ENCODE measurements at places on chromosomes 3 and 15. TPM values are rescaled to one million over a fixed set of nuclear protein-coding genes. Genes with fewer than 3 reads are reported as not detected.

DNA sequence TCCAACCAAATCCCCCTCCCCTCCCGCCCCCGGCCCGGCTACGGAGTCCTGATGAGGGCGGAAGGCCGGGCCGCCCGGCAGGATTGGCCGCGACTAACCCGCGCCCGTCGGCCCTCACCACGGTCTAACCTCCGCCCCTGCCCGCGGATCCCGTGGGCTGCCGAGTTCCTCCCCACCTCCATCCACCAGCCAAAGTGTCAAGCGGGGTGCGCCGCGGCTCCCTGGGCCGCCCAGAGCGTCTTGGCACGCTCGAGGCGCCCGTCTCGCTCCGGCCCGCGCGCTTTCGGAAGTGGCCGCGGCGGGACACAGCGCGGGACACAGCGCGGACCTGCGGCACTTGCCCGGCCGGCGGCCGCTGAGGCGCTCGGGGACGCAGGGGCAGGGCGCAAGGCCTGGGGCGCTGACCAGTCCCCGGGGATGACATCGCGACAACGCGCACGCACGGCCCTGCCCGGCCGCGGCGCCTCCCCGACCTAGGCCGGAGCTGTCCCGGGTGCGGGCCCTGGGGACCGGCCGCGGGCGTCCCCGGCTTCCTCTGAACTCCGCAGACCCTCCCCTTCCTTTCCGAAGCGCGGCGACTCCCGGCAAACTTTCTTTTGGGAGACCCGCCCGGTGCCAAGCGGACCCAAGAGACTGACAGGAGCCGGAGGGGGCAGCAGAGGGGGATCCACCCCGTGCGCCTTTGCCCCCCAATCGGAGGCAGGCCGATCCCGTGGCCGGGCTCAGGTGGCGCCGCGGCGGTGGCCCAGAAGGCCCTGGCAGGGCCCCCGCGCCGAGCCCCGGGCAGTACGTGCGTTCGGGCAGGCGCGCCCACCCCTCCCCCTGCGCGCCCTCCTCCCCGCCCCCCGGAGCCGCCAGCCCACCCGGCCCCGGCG is 112.8 kb upstream of the ICE2 start:
- peak; percentile 69 for DNase-seq

DNA sequence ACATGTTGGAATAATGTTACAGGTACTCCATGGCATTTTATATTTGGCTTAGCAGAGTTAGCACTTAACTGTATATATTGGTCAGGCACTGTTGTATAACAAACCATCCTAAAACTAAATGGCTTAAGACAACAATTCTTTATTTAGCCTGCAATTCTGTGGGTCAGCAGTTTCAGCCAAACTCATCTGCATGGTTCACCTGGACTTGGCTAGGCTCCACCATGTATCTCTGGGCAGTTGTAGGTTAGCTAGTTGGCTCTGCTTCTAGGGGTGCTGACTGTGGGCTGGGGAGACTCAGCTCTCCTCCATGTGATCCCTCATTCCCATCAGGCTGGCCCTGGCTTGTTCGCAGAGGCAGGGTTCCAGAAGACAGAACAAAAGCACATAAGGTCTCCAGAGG is 34.4 kb downstream of the RARB start:
- DNase-seq = no peak

DNA sequence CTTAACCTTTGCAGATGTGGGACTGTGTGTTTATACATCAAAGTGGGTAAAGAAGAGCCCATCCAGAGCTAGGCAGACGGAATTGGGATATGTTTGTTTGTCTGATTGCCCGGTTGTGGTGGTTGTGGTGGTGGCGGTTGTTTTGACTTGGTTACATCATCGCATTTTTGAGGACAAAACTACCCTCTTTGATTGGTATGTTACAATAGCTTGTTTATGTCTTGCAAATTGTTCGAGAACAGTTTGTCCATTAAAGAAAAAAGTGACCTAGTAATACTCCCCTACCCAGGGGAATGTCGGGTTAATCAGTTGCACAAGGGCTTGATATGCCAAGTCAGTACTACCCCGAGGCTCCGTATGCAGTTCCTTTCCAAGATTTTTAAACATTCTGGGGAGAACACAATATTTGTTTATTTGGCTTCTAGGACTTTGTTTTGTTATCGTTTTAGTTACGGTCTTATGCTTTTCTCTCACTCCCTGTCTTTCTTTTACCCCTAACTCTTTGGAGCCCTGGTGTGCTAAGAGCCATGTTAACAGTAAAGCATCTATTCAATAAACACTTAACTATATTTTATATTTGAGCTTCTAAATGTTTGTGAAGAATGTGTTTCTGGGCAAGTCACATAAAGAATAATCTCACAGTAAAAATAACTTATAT is 315.4 kb downstream of the LPP start:
- DNase-seq = no peak

GRCh38 chr3:13023235-13023970 is 49.8 kb downstream of the IQSEC1 start:
- no peak for DNase-seq

GRCh38 chr15:99545605-99546004 is 20.2 kb upstream of the MEF2A start:
- no peak for DNase-seq

- no peak for DNase-seq
Measured at GRCh38 chr3:138960417-138960852, 13.4 kb downstream of the FOXL2NB start.

DNA sequence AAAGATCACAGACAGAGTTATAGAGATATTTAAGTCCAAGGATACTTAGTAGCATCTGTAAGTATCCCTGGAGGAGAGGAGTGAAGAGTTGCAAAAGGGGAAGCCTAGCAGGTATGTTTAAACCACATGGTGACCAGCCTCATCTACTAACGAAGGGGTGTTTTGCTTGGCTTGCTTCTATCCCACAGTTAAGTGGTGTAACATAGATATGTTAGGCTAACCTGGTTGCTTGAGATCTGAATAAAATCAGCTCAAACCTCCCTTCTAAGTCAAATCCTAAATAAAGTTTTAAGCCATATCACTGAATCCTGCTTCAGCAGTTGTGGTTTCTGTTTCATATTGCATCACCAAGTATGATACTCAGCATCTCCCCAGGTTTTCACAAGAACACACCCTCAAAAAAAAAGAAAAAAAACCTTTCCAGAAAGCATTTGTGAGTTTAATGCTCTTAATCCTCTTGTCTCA is 880.2 kb downstream of the ROBO1 start:
- no peak for DNase-seq

DNA sequence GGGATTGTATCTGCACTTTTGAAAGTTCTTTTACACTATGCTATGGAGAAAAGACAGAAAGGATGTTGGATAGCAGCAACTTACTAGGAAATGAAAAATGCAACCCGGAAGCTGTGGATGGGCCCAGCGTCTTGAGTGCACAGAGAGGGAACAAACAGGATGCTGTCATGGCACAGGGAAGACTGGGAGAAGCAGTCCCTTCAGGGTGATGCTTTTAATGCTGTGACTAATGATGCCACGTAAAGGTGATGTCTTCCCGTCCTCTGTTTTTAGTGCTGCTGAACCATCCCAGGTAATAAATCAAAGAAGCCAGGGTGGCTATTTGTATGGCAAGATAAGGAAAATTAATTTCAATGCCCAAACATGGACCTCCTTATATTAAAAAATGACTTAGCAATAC is 437.6 kb downstream of the FOXP1 start:
- no peak for DNase-seq

The GOLGA6L4 gene
- 0.57 TPM for total RNA-seq

DNA sequence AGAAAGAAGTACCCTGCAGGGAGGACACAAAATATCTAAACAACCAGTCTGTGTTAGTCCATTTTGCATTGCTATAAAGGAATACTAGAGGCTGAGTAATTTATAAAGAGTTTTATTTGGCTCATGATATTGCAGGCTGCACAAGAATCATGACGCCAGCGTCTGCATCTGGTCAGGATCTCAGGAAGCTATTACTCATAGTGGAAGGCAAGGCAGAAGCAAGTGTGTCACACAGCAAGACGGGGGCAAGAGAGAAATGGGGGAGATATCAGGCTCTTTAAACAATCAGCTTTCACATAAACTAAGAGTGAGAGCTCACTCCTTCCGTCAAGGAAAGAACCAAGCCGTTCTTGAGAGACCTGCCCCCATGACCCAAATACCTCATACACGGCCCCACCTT is 614.8 kb downstream of the ZIC1 start:
- DNase-seq = no peak

- no peak for DNase-seq
Measured at GRCh38 chr15:56719774-56720555, 13.3 kb downstream of the ZNF280D start.

The ZNF662 gene
- total RNA-seq = 4.1 TPM

DNA sequence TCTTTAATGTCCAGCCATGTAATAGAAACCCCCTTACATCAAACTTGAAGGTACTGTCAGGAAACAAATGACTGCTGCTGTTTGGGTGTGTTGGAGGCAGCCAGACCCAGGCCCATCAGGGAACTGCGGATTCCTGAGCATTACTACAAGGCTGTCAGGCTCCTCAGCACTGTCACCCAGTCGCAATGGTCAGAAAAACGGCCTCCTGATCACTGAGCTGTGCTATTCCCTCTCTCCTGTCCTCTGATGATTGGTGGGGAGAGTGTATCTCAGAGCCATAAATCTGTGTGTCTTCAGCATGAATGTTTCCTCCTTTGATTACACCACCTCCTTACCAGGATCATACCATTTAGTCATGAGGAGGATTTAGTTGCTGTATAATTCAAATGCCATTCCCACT is 135.2 kb upstream of the GADL1 start:
- no peak for DNase-seq

The SYNPR gene
- not detected for total RNA-seq

GRCh38 chr3:7100136-7100535 is 239.2 kb downstream of the GRM7 start:
- no peak for DNase-seq

- peak; percentile 26 for DNase-seq
Measured at GRCh38 chr3:40196966-40197365, 112.5 kb upstream of the EIF1B start.

The SNTN gene
- not detected for total RNA-seq

DNA sequence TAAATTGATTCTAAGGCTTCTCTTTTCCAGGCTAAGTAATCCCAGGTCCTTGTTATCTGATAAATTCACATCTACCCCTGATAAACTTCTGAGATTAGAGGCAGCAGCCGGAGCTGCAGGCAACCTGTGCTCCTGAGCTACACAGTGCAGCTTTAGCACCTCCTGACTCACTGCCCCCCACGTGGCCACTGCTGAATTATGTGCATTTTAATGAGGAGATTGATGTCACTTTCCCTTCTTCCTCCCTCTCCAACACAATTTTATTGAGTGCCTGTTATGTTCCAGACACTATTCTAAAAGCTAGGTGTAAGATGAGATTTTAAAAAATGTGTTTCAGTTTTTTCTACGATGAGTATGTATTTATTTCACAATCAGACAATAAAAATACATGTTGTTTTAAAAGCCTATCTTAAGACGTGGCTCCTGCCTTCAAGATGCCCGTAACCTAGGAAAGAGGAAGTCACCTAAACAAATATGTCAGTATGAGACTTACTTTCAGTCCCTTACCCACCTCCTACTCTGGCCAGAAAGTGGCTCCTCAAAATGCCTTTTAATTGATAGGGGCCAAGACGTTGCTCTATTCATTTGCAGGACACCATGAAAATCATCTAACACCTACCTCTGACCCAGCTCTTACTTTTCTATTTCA is 161.5 kb upstream of the PFN2 start:
- no peak for DNase-seq

- DNase-seq = no peak
Measured at GRCh38 chr3:112687616-112688015, 46.7 kb upstream of the CCDC80 start.

DNA sequence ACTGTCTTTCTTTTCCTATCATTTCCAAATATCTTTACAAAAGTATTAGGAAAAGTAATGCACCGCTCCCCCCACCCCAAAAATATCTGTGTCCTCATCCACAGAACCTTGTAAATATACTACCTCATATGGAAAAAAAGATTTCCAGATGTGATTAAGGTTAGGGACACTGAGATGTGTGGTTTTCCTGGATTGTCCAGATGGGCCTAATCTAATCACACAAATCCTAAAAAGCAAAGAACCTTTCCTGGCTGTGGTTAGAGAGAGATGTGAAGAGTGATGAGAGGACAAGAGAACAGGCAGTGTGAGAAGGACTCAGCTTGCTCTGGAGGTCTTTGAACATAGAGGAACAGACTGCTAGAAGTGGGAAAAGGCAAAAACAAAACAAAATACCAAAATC is 77.7 kb downstream of the ROBO1 start:
- DNase-seq = no peak

DNA sequence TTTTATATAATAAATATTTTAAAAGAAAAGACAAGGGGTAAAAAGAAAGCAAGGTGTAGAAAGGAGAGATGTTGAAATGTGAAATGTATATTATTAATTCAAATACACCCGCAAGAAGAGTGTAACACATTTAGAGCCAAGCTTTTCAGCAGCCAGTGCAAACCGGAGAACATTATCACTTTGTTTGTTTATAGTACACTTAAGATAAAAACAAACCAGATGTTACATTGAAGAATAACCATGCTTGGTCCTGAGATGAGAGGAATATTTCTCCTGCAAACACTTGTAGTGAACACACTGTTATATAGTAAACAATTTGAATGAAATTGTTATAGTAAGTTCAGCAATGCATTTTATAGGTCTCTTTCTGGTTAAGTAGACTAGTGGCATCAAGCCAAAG is 1441.5 kb downstream of the OTOL1 start:
- no peak for DNase-seq

GRCh38 chr3:142801746-142802145 is 77.9 kb downstream of the TRPC1 start:
- no peak for DNase-seq

- no peak for DNase-seq
Measured at GRCh38 chr3:150830094-150830681, 67.2 kb upstream of the SIAH2 start.

The AGTR1 gene
- total RNA-seq = 2.2 TPM

DNA sequence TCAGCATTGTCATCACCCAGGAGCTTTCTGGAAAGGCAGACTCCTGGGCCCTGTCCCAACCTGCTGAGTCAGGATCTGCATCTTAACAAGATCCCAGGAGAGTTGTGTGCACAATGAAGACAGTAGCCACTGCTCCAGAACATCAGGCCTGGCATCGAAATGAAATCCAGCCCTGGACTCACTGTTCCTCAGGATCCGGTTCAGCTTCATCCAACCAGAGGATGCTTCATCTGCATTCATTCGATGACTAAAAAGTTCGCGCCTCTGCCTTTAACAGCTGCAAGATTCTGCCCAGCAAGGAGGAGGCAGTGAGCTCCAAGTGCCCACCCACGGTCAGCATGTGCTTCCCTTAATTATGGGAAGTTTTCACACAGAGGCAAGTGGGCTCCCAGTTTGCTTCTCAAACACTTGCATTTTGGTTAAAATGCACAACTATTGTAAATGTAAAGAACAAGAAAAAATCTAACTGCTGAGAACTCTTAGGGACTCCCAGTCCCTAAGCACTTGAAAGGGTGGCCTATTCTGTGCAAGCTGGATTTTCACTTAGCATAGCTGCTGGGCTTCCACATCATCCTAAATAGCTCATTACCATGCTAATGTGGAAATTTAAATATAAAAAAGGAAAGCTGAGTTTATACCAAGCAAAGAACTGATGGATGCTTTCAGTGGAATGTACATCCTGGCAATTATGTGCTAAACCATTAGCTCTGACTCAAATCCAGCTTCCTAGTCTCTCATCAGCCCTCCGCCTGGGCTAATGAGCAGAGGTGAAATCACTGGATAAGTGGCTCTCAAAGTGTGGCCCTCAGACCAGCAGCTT is 25.5 kb upstream of the ESYT3 start:
- DNase-seq = no peak

The GAP43 gene
- 0.22 TPM for total RNA-seq

GRCh38 chr3:12158387-12159226 is at the start of gene TIMP4:
Gene TIMP4, minus strand, starts transcription at chr3:12158912. Its CDS starts 72 bp downstream, at chr3:12158840.
- peak; percentile 77 for DNase-seq

All from Right ventricle myocardium inferior (tissue), 1 donor.